Hepatocyte (in vitro differentiated cells): ENCODE measurements at places on chromosomes 1 and 21.

- peak; percentile 63 for DNase-seq
These were observed 8.6 kb upstream of the ACTRT2 start for GRCh38 chr1:3012456-3013291.

- no peak for DNase-seq
These were observed 182.0 kb downstream of the LHX8 start for GRCh38 chr1:75316230-75316629.

DNA sequence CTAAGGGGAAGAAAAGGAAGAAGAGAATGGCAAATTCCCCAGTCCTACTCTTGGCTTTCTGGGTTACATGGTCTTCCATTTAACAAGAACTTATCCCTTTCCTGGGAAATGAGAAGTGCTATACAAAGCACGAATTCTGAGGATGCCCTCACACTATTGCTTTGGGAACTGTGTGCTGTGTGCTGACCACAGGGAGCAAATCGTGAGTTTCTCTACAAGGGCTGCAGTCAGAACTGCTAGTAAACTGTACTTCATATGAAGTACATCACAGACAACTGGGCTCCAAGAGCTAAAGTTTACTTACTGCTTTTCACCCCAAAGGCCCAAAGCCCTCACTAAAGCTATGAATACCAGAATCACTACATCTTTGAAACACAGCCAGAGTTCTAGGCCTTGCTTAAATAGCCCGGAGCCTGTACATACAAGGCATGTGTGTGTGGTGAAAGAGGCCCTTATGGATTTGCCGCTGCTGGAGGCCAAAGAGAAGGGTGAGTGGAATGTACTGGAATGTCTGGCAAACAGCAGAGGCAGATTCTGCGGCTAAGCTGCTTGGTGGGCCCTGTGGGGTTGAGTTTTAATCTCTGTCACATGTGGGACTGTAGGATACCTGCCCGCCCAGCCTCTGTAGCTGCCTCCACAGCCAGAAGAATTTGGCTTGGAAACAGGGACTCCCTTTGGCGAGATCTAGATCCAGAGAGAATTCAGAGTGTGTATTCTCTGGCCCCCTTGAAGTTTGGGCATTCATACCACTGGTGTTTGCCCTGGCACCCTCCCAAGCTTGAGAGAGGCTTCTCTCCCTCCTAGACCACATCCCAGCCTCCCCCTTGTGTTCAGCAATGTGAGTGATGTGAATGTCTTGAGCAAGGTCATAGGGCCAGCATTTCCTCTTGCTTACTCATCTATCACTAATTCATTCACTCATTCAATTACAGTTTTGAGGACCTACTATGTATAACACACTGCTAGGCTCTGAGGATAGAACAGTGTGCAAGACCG lies 21.9 kb upstream of the TRIM67 start:
- DNase-seq, result peak; percentile 26

DNA sequence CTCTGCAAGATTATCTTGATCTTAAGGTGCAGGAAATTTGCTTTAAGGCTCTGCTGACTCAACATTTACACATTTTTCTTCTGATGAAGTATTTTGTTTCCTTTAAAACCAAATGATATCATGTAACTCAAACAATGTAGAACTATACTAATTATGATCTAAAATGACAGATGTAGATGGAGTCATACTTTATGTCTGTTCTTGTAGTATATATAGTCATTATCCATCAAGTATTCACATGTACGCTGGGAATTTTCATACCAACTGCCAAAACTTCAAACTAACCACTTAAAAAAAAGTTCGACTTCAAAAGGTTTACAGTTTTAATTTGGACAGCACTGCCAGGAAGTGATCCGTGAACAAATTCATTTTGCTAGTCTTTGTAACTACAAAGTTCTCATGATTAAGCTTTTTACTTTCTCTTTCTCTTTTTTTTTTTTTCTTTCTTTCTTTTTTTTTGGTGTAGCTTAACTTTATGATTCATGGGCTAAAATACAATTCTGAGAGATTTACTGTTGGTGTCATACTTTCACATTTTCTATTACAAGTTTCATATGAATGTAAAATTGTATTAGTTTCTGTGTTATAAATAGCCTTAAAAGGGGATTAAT lies 509.0 kb upstream of the CXADR start:
- no peak for DNase-seq

GRCh38 chr1:222750651-222751050 lies 13.6 kb downstream of the FAM177B start:
- no peak for DNase-seq

GRCh38 chr1:60575326-60575977 lies 501.9 kb upstream of the C1orf87 start:
- DNase-seq, result no peak

DNA sequence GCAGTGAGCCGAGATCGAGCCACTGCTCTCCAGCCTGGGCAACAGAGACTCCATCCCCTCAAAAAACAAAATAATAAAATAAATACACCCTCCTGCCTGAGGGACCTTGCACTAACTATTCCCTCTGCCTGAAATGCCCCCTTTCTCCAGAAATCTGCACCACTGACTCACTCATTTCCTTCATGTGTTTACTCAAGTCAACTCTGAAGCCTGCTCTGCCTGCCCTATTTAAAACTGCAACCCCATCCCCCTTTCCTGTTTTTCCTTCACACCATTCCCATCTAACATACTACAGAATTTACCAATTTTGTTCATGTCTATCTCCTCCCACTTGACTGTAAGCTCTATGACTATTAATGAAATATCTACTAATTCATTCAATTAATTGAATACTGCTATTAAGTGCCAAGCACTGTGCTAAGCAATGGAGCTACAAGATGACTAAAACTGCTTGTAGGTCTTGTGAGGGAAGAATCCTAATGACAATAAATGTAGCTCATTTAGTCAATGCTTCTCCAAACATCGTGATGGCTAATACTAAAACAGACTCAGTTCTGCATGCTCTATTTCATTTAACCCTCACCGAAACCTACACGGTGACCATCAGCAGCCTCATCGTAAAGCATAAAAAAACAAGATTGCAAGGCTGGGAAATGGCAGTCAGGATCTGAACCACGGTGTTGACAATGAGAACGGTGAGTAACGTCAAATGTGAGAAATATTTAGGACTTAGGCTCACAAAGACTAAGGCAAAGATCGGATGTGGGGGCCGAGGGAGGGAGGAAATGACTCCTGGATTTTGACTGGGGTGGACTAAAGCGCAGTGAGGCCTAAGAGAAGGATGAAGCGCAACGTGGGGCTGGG lies 749 bp upstream of the TMEM39B start:
- peak; percentile 36 for DNase-seq

DNA sequence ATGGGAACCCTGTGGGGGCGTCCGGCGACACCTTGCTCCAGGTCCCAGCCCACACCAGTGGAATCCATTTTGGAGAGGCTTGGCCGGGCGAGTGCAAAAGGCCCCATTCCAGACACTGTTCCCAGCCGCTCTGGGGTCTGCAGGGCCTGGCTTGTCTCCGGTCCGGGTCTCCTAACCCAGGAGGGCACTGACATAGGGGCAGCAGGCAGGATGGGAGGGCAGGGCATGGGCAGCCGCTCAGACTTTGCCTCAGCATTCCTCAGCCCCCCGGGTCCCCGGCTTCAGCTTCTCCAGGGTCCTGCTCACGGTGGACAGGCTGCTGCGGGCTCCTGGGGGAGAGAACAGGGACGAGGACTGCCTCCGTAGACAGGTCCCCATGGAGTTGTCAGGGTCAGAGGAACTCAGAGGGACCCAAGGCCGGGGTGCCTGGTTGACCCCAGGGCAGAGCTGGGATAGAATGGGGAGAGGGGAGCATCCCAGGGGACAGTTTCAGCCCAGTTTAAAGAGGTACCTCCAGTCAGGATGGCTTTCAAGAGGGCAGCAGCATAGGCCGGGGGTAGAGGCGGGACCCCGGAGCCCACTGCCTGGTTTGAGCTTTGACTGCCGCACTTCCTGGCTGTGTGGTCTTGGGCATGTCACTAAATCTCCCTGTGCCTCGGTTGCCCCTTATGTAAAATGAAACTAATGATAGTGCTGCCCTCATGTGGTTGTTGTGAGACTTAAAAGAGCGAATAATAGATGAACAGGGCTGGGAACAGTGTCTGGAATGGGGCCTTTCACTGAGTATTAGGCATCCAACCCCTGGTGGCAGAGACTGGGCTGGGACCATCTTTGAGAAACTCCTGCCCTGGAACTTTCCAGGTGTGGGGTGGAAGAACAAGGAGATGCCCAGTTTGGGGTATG lies 3.7 kb downstream of the KNCN start:
- DNase-seq, result peak; percentile 54

GRCh38 chr1:20590306-20590777 lies 1.4 kb downstream of the CDA start:
- DNase-seq, result peak; percentile 31

- peak; percentile 22 for DNase-seq
These were observed 1.2 kb upstream of the ANGPTL7 start for GRCh38 chr1:11187931-11188330.

DNA sequence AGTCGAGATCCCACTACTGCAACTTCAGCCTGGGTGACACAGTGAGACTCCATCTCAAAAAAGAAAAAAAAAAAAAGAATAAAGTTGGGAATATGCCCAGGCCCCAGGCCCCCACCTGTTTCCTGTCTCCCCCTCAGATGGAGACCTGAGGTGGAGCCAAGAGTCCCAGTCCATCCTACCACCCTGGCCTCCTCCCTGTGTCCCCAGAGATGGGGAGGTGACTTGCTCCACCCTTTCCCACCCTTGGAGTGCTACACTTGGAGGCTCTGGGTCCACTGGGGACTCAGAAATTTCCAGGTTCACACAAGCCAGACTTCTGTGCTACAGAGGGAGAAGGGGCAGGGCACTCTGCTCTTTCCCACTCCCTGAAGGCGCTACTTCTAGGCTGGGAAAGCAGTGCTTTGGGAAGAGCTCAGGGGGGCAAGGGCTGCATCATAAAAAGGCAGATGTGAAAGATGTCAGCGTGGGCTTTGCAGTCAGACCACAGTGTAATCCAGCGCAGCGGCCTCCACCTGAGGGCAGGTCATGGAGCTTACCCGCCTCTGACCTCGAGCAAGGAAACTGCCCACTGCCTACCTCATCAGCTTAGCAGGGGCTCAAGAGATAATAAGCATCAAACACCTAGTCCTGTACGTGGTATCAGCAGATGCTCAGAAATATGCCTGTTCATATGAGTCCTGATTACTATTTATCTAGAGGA lies 13.4 kb downstream of the TMEM63A start:
- no peak for DNase-seq

DNA sequence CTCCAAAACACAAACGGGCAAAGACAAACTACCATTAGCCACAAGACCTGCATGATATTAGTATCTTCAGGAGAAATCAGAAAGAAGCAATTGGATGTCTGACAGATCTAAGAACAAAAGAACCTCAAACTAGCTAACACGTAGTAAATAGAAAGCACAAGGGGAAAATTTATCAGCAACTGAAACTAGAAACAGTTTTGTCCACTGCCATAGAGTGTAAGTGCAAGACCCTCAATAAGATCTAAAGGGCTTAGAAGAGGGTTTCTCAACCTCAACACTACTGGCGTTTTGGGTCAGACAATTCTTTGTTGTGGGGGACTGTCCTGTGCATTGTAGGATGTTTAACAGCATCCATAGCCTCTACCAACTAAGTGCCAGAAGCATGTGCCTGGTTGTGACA lies 54.0 kb downstream of the KLHL20 start:
- DNase-seq, result no peak

- DNase-seq, result no peak
These were observed 147.1 kb downstream of the C1orf21 start for GRCh38 chr1:184533915-184534314.

DNA sequence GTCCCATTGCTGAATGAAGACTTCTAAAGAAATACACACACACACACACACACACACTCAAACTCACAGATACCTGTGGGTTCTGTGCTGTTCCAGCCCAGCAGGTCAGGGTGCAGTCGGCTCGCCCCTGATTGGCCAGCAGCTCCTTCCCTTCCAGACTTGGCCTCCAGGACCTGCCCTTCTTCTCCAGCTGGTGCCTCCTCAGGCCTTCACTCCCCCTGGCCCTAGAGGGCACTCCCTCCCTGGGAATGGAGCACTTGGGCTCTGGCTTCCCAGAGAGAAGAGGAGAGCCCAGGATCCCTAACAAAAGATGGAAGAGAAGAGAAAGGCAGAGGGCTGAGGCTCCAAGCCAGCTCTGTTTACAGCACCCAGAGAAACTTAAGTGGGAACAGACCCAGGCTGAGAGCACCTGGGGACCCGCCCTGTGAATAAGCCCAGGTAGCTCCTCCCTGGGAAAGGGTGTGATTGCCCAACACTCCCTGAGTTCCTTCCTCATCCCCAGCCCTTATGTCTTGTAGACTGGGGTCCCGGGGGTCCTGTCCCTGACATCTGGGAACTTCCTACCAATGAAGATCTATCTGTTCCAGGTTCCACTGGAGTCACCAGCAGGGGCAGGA lies at the start of gene PGLYRP3:
TSS of gene PGLYRP3 (minus strand) at position 383 of the 617 bp plus-strand sequence. CDS start 2,287 bp downstream, outside the sequence.
- DNase-seq, result no peak

GRCh38 chr21:20617130-20617529 lies 381.1 kb upstream of the NCAM2 start:
- DNase-seq, result peak; percentile 8

DNA sequence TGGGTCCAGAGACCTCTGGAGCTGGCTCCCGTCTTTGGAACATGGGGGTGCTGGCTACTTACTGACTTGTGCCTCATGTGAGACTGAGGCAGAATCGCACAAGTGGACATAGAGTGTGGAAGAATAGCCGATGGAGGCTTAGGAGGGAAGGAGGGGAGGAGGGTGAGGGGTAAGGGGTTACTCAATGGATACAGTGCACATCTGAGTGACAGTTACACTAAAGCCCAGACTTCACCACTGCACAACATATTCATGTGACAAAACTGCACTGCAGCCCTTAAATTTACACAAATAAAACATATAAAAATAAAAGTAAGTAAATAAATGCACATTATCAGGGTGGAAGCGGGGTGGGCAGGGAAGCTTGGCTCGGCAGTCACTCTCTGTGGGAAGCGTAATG lies 197.7 kb upstream of the RAB4A start:
- no peak for DNase-seq

- no peak for DNase-seq
These were observed 39.9 kb downstream of the GTF2B start for GRCh38 chr1:88851303-88852063.

DNA sequence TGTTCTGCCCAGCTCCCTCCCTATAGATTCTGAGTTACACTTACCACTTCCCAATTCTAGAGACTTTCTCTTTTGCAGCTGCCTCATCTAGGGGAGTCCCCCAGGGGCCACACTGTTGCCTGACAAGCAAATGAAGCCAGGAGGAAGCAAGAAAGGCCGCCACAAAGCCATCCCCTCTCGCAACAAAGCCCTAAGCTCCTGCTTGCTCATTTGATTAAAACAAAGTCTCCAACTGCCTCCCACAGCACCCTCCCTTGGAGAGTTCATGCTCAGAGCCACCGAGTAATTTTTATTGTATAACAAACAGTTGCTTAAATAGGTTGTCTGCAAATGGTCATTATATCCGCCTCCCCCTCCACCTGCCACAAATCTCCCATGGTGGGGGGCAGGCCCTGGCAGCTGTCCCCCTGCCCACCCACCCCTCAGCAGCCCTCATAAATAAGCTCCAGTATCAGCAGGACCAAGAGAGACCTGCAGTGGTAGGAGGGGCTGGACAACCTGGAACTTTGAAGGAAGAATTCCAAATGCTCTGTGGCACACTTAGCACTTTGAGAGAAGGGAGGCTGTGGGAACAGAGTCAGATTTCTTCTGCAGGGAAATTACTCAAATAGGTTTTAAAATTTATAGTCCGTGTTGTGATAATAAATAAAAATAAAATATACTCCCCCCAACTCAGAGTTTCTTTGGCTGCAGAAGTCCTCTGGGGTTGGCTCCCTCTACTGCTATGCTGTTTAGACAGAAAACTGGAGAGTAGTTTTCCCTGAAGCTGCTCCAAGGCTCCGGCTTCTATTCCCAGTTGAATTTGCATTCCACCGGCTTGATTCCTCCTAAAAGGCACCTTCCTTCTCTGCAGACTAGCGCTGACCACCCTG lies 237.5 kb downstream of the TTLL7 start:
- peak; percentile 16 for DNase-seq

- peak; percentile 92 for DNase-seq
These were observed 37.4 kb upstream of the WASF2 start for GRCh38 chr1:27527223-27527889.
